ENCODE measurements at places on chromosomes 1 and 21.

DNA sequence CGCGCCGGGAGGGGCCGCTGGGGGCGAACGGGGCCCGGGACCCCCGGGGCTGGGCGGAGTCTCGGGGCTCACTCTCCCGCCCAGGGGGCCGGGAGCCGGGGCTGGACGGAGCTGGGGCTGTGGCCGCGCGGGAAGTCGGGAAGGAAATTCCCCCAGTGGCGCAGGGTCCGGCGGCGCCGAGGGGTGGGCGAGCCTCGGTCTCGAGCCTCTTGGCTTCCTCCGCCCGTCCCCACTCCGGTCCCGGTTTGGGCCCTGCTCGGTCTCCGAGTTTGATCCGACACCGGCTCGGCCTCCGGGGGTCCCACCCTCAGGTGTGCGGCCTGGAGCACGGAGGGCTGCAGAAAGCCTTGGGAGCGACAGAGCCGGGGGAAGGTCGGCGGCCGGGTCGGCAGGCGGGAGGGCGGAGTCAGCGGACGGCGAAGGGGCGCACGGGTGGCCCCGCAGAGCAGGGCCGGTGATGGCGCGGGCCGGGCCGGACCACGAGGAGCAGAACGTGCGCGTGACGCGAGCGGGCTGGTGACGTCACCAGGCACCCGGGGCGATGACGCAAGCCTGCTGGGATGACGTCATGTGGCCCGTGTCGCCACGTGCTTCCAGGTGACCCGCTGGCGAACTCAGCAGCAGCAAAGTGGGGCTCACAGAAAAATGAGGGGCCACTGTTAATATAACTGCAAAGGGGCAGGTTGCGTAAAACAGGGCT is 610 bp upstream of the HES4 start:
- DNase-seq = no peak

- no peak for DNase-seq
Measured at GRCh38 chr1:36888811-36889477, 145.4 kb downstream of the GRIK3 start.

DNA sequence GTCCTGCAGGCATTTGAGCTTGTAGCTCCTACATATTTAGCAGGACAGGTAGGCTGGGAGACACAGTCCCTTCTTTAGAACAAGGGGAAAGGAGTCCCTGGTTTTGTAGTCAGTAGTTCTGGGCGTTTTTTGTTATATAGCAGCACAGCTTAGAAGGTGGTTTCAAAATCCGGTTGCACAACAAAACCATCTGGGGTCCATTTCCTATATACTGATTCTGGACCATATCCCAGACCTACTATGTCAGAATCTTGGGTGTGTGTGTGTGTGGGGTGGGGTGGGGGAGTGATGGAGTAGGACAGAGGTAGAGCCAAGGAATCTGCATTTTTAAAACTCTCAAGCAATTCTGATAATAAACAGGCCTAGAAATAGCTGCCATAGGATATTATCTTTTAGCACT is 21.6 kb downstream of the METTL13 start:
- no peak for DNase-seq

GRCh38 chr1:68225781-68226180 is 6.5 kb downstream of the WLS start:
- DNase-seq = no peak

DNA sequence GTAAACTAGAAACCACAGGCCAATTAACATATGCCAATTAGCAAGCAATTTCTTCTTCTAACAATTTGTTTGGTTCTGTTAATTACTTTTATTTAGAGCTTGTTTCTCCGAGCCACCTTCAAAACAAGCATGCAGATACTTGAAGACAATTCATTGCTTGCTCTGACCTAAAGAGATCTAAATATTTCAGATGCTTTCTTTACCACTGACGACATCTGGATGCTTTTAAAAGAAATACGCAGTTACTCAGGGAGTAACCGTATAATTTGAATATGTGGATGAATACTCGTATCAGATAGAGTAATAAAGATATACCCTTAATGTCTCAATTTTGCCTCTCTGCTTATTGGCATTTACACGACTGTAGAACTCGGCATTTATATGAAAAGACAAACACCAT is 390.0 kb downstream of the DISC1 start:
- no peak for DNase-seq

- peak; percentile 46 for DNase-seq
Measured at GRCh38 chr1:200724064-200724463, 14.6 kb upstream of the CAMSAP2 start.

GRCh38 chr1:112383759-112384370 is 12.1 kb upstream of the CTTNBP2NL start:
- no peak for DNase-seq

DNA sequence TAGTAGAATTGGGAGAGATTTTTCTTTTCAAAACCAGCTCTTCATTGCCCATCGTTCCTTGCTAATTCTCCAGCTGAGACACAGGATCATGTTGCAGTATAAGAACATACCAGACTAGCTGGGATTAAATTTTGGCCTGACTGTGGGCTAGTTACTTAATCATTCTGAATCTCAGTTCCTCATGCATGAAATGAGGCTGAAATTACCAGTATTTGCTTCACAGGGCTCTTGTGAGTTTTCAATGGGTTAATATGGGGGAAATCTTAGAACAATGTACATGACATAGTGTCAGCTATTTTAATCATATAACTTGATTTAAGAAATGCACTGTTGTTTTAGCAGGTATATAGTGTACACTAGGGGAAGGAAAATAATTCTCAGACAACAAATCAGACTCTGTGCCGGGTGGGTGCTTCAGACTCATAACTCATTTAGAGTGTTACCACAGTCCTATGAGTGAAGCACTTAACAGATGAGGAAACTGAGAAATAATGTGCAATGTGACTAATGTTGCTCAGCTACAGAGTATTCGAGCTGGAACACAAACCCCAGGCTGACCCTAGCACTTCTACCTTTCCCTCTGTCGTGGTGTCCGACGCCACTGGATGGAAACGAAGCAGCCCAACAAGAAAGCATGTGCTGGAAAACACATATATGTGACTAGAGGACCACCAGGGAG is 137.6 kb upstream of the SGIP1 start:
- no peak for DNase-seq

DNA sequence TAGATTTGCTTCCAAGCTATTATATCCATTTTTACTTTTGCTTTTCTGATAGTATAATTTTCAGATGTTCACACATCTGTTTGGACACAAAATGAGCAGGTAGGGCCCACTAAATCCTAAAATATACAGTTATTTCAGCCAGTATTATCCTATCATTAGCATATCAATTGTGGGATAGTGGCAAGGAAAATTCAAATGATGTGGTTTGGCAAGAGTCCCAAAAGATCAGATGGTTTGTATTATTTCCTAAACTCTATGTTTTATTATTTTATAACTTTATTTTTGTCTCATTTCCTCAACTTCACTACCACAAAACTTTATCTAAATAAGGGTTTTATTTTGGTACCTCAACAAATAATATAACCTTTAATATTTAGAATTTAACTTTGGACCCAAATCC is 1659.6 kb downstream of the NCAM2 start:
- no peak for DNase-seq

DNA sequence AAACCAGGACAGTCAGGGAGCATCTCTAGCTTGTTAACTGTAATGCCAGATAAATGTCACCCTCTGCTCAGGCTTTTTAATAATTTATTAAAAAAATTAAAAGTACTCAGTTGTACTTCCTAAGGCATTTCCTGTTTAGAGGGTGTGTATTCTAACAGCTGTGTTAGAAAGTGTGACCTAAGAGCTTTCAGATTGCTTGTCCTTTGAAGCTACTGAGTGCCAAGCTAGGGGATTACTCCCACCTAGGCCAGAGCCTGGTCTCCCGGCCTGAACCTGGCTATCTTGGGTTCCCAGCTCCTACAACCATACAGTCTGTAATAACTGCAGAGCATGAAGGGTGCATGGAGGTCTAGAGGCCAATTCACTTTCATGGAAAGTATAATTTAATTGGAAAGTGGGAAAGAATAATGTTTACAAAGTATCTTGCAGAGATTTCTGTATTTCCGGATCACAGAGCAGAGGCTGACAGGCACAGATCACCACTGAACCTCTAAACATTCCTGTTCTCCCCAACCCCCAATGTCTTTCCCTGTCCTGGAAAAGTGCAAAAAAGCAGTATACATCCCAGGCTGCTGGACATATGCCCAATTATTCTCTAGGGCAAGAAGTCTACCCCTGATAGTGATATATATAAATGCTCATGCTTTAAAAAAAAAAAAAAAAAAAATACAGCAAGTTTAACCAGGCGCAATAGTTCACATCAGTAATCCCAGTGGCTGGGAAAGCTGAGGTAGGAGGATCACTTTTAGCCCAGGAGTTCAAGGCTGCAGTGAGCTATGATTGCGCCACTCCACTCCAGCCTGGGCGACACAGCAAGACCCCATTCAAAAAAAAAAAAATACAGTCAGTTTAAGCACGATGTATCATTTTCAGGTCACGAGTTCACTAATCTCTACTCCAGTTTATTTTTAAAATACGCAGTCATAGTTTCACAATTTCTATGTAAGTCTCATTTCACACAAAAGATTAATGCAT is 36.7 kb upstream of the RAP1A start:
- no peak for DNase-seq

- no peak for DNase-seq
Measured at GRCh38 chr1:21937372-21938121, 437 bp upstream of the HSPG2 start.

- no peak for DNase-seq
Measured at GRCh38 chr1:234960722-234961455, 167.7 kb downstream of the TOMM20 start.

DNA sequence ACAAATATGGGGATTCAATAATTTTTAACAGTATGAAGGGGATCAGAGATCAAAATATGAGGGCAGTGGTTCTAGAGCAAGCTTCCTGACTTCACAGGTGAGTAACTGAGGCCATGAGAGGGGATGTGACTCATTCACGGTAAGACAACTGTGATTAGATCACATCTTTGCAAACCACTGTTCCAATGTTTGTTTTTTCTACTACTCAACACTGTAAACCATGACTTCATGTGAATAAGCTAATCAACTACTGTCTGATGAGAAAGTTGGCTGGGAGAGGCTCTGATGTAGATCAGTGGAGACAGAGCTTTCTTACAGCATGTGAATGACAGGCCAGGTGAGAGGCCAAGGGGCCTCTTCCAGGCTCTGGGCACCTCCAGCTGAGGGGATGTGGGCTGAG is 84.7 kb downstream of the BRINP2 start:
- peak; percentile 77 for DNase-seq

DNA sequence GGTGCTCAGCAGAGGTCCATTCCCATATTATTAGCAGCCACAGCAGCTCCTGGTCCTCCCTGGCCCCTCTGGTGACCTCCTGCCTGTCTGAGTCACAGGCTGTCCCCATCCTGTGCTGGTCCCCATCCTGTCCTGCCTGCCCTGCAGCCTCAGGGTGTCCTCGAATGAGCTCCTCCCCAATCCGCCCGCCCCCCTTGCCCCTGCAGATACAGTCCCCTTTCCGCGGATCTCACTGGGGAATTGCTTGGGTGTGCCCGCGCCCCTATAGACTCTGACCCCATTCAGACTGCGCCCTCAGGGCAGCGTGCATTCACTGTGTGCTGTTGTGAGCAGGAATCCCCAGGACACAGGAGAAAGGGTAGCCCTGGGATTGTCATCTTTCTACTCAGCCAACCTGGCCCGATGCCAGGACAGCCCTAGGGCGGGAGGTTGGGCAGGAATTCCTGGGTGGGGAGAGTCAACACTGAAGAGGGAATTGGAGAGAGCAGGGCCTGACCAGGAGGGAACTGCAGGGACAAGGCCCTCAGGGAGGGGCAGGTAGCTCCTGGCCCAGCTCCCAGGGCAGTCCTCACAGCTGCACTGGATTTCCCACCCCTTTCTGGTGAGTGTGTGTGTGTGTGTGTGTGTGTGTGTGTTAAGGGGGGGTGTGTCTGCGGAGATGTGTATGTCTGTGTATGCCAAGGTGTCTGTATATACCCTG is 1.1 kb upstream of the GUCA2A start:
- no peak for DNase-seq

DNA sequence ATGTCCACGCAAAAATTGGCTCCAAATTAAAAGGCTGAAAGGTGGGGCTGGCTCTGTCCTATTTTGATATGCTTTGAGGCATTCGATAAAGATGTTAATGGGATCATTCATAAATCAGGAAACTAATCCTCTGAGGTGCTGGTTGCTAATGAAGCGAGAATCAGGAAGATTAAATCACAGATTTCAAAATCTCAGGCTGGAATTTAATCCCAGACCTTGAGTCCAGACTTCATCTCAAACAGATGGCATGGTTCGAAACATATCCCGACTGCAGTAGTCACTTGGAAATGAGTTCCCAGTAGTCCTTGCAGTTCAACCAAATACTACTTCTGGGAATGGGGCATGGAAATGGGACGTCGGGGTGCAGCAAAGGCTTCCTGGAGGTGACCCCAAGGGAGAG is 4.5 kb upstream of the KLF17 start:
- DNase-seq = no peak

DNA sequence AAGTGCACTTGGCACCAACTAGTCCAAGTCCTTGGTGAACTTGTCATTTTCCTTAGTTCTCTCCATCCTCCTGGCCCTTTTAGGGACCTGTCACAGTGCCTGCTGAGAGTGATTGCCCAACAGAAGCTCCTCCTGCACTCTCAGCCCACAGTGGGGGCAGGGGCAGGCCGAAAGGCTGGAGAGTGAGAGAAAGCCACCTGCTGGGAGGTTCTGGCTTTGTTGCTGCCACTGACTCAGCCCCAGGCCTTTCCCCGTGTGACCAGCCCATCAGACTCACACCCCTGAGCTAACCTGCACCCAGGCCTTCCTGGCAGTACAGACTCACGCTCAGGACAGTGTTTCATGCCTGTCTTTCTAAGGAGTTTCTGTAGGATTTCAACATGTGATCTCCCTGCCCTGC is 17.1 kb upstream of the PROK1 start:
- no peak for DNase-seq

DNA sequence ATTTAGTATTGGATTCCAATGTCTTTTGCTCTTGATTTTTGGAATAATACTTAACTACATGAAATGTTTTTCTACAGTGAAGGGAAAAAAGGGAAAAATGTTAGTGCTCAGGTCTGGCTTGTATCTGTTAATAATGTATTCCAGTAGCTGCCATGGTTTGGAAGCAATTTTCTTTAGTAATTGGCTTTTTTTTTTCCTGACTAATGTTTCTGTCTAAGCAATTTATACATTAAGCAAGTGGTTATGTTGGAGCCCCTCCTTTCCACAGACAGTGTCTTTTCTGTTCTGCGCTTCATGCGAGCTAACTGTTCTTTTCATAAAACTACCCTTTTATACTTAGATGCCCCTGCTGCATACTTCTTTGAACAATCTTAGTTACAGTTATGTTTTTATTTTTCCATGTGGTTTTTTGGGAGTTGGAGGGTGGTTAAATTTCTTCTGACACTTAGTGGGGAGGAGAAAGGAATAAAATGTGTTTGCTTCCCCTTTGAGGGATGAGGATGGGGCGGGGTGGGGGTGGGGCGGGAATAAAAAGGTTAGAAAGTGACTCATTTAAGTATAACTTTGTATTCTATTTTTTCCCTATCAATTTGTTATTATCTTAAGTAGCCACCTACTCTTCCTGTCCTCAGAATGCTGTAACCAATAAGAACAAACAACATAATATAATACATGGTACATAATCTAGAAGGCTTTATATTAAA is 83.1 kb downstream of the CLIC4 start:
- DNase-seq = no peak

GRCh38 chr1:32334274-32334861 is 1.7 kb downstream of the MARCKSL1 start:
- no peak for DNase-seq

- peak; percentile 8 for DNase-seq
Measured at GRCh38 chr1:102970496-102971078, 137.7 kb downstream of the COL11A1 start.
